Brain (organoid and tissue), 16 donors: ENCODE measurements at places on chromosomes 12 and 14.

DNA sequence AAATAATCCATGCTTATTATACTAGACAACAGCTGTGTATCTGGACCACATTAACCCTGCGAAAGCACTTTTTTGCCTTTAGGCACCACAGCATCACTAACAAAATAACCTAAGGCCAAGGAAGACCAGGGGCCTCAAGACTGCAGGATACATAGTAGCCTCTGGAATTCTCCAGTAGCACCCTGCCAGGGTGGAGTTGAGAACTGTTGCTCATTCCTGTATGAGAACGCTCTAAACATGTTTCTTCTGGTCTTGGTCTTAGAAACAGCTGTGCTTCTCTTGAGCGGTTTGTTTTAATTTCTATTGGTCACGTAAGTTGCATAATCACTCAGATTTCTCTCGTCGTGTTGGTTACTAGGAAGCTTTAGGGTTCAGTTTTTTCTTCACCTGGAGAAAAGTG, 7.9 kb downstream of the B4GALNT3 start:
- no peak for DNase-seq

DNA sequence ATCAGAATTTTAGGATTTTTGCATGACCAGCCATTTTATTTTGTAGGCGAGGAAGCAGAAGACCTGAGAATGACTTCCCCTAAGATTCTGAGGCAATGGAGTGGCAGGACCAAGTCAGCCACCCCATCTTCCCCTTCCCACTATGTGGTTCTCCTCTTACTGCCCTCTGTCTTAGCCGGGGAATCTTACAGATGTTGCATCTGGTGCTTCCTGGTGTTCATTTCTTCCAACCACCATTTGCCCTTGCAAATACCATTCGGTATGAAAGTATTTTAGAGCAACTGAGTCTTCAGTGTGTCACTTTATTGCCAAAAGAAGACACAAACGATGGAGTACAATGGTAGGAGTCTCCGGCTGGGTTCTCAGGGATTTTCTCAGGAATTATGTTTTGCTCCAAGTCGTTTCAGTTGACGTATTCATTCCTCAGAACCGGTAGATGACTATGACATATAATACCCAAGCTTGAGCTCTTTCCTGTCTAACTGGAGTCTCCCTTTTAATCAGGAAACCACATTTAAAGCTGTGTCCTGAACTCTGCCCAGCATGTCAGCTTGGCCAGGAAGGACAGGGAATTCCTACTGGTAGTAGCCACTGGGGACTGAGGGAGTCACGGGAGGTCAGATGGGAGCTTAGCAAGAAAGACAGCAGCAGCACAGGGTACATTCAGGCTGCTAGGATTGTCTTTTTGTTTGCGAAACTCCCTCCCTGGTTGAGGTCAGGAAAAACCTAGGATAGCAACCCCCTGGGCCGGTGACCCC, 87.0 kb downstream of the SAMD4A start:
- no peak for DNase-seq

DNA sequence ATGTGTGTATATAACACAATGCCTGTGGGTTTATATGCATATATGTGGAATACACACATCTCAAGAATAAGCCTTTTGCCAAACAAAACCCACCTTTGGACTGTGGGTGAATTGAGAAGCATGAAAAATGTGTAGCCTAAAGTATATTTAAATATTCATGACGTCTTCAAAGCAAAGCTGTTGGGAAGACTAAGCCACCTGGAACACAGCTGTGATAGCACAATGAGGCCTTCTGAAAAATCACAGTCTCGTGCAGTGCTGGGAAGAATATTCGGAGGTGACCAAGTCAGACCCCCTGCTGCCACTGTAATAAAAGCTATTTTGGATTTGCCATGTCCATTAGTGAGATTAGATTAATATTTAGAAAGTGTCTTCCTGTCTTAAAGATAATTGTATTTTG, 51.5 kb downstream of the SUDS3 start:
- DNase-seq = no peak

DNA sequence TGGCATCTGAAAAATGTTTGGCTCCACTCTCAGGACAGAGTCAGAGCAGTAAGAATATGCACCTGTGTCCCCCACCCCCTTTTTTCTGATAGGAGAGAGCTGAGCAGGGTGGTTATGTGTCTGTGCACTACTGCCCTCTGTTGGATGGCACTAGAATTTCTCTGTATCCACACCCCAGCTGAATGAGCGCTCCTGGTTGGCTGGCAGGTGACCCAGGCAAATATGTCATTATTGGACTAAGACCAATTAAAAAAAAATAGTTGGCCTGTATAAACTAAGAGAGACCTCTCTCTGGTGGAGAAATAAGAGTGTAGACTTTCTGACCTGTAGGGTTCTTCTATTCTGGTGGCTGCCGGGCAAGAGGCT, 107.0 kb downstream of the PTCSC3 start:
- DNase-seq = no peak

- peak; percentile 37 for DNase-seq
Measured at GRCh38 chr12:112381406-112381882, 787 bp downstream of the HECTD4 start.

DNA sequence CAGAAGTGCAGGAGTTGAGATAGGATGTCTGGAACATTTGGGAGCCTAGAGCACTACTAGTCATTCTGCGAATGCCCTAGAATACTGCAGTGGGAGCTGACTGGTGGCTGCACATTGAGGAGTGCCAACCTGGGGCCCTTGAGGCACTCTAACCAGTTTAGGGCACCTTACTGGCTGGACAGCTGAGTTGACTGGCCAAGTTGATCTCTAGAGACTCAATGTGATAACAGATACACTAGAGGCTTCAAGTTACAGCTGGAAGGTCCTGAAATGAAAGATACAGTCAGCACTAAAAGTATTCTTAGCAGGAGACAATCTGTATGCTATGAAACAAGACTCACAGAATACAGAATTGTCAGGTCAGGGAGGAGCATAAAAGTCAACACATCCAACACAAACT, 8.0 kb downstream of the SLC8A3 start:
- DNase-seq = no peak

- no peak for DNase-seq
Measured at GRCh38 chr14:93183596-93184317, 940 bp downstream of the MOAP1 start.
